ENCODE measurements at places on chromosomes 4 and X.

DNA sequence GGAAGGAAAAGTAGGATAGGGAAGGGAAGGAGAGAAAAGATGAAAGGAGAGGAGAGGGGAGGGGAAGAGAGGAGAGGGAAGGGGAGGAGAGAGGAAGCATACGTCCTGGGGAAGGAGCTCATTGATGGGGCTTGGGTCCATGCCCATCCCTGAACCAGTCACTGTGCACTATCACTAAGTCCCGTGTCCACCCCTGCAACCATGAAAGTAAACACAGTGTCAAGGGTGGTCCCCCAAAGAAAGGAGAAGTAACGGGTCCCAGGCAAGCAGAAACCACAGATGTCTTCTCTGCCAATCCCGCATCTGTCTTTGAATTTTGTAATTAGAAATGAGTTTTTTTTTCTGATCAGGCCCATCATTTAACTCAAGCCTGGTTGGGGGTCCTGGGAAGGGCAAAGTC is 55.2 kb downstream of the LGI2 start:
- no peak for DNase-seq

- DNase-seq = no peak
These were observed 71.0 kb downstream of the UCHL1 start for GRCh38 chr4:41327770-41328169.

DNA sequence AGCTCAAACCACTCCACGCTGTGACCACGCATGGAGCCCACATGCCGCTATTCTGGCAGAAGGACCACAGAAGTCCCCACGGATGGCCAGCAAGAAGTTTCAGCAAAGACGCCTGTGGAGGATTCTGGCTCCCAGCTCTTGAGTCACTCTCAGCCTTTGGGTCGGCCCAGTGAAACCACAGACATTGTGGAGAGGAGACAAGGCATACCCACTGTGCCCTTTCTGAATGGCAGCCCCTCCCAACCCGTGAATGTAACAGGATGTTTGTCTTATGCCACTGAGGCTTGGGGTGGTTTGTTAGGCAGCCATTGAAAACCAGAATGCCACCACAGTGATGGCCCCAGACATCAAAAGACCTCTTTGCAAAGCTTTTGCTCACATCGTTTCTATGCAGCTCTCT is 42.7 kb downstream of the ABLIM2 start:
- no peak for DNase-seq

GRCh38 chrX:27599928-27600327 is 9.8 kb downstream of the DCAF8L2 start:
- peak; percentile 12 for DNase-seq

GRCh38 chr4:140718241-140718952 is 37.8 kb downstream of the TBC1D9 start:
- peak; percentile 43 for DNase-seq

DNA sequence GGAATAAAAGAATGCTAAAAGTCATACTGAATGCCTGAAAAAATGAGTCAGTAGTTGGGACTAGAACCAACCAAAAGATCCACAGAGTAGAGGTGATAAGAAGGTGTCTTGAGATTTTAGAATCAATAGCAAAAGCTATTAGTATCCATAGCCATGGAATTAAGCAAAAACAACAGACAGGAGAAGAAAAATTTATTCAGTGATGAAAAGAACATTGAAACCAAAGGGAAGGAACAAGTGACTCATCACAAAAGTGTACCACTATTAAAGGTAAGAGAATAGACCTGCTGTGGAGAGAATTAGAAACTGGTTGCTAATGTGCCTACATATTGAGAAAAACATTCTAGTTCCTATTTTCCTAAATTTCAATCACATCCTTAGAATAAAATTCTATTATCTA is 182.0 kb upstream of the NEIL3 start:
- no peak for DNase-seq

- DNase-seq = no peak
These were observed 114.7 kb upstream of the VCX3B start for GRCh38 chrX:8349816-8350544.

GRCh38 chrX:95893636-95894035 is 791.0 kb upstream of the DIAPH2 start:
- peak; percentile 60 for DNase-seq

- DNase-seq = no peak
These were observed 685.8 kb downstream of the GABRG1 start for GRCh38 chr4:45438047-45438446.

DNA sequence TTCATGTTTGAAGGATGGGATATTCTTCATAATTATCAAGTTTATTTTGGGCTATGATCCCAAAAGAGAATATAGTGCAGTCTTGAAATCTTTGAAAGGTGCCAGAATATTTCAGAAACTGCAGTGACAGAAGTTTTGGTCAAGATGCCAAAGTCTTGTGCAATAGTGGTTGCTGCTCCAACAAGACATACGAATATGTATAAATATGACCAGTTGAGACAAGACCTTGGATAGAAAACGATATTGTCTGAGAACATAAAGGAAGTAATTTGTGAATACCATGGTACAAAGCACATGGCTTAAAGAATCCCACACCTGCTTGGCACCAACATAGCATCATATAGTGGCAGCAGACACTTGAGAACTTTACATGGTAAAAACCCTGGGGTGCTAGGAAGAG is 48.6 kb upstream of the AMELX start:
- peak; percentile 48 for DNase-seq

DNA sequence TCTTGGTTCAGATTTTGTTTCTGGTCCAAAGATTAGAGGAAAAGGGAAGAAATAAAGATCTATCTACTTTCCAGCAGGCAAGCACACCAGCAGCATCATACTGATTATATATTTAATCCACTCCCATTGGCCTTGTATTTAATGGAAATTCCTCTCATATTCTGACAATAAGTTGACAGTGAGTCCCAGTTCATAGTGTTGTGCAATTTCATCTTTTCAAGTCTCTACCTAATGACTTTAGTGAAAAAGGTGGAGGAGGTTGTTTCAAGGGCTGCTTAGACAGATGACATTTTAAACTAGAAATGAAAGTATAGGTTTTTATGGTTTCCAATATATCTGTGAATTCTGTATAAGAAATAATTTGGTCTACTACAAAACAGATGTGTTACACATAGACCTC is 298.6 kb downstream of the PABPC4L start:
- no peak for DNase-seq

- DNase-seq = no peak
These were observed 67.1 kb downstream of the DTHD1 start for GRCh38 chr4:36348403-36348938.

- no peak for DNase-seq
These were observed 42.7 kb upstream of the MGST2 start for GRCh38 chr4:139622901-139623381.

DNA sequence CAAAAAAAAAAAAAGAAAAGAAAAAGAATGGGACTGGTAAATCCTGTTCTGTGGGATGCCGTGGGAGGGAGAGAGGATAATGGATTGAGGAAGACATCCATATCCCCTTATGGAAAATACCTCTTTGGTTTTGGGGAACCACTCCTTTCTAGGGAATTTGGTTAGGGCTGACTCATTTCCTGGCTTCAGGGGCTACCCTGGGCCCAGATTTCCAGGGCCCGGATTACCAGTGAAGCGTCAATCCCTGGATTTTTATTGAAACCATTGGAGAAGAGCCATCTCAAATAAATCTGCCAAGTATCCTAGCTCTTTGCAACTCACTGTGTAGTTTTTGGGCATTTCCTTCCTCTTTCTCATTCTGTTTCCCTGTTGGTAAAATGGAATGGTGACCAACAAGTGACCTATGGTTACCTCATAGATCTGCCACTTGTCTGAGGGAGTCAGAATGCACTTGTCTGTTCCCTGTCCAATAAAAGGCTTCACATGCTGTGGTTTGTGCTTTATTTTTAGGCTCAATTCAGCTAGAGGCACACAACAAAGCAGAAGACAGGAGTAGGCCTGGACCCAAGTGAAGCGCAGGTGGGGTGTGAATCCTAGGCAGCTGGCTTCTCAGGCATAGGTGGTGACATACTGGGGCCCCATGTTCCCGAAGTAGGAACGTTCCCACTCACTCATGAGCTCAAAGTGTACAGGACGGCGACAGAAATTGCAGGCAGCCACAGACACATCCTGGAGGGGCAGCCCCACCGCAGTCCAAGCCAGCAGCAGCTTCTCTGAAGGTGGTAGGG is 8.6 kb downstream of the APEX2 start:
- DNase-seq = no peak

DNA sequence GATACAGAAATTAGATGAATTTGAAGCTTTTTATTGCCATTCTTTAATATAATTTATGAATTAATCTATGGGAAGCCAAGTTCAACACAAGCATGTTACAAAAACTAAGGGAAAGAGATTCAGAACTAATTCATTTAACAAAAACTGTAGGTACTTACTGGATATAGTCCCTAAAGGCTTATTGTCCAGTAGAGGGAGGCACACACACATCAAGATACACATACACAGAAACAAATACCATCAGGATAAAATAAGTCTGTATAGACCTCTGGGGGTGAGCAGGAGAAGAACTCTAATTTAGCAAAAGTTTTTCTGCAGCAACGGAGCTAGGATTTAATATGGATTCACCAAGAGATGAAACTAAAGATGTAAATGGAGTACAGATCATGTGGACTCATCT is 83.0 kb upstream of the IL13RA1 start:
- no peak for DNase-seq

DNA sequence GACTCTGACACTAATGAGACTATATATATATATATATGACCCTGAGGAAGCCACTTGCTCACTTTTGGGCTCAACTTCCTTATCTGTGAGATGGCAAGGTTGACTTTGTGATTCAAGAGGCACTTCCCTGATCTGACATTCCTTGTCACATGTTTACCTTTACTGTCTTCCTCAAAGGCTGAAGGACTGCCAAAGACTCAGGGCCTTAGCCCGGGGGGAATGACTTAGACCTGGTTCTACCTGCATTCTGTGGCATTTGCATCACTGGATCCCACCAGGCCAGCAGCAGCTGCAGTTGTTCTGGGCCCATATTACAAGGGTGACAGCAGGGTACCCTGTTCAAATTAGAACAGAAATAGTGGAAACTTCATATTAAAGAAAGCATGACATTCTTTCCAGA is 3.1 kb upstream of the HS6ST2 start:
- DNase-seq = no peak

DNA sequence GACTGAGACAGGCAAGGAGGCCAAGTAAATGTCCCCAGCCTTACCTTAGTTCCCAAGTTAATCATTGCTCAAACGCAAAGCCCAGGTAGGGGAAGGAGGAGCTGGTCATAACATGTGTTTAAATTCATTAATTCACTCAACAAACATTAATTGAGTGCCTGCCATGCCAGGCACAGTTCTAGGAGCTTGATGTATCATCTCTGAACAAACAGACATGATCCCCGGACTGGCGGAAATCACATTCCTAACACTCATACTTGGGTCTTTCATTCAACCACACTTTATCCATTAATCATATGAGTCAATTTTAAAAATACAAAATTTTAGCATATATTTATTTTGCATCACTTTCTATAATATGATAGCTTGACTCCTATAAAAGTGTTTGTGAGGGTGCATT is 335.3 kb upstream of the NOCT start:
- no peak for DNase-seq

GRCh38 chrX:21373001-21373400 is 1.2 kb upstream of the CNKSR2 start:
- DNase-seq = no peak

DNA sequence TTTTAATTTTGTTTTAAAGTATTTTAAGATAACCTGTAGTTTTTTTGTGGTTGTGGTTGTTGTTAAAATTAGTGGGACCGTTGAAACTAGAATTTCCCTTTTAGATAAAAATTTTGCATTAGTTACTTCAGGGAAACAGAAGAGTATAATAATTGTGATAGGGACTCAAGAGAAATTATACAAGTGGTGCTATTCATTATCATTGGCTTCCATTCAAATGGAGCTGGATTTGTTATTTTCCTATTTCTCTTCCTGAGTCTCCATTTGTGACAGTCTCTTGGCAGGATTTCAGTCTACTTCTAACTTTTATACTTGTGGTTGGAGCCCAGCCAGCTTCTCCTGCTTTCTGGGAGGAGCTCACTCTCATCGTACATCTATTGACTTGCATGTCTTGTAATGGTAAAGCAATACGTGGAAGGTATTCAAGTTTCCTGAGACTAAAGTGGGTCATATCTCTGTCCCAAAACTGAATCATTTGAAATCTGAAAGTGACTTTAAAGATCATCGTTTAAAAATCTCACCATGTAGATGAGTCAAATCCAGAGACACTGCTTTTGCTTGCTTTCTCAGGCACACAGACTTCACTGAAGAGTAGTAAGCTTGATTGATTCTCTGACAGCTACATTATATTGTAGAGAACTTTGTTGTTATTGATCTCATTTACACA is 155.8 kb downstream of the RPA4 start:
- DNase-seq = peak; percentile 48

GRCh38 chr4:105147553-105148161 is 981 bp downstream of the TET2 start:
- DNase-seq = no peak

GRCh38 chr4:187227907-187228704 is 504.4 kb upstream of the FAT1 start:
- peak; percentile 7 for DNase-seq

- DNase-seq = no peak
These were observed 174.0 kb upstream of the TENT5D start for GRCh38 chrX:80246271-80246670.

GRCh38 chr4:1826531-1827350 is 29.2 kb downstream of the LETM1 start:
- no peak for DNase-seq

- no peak for DNase-seq
These were observed 137.3 kb upstream of the FTHL17 start for GRCh38 chrX:31209005-31209628.

DNA sequence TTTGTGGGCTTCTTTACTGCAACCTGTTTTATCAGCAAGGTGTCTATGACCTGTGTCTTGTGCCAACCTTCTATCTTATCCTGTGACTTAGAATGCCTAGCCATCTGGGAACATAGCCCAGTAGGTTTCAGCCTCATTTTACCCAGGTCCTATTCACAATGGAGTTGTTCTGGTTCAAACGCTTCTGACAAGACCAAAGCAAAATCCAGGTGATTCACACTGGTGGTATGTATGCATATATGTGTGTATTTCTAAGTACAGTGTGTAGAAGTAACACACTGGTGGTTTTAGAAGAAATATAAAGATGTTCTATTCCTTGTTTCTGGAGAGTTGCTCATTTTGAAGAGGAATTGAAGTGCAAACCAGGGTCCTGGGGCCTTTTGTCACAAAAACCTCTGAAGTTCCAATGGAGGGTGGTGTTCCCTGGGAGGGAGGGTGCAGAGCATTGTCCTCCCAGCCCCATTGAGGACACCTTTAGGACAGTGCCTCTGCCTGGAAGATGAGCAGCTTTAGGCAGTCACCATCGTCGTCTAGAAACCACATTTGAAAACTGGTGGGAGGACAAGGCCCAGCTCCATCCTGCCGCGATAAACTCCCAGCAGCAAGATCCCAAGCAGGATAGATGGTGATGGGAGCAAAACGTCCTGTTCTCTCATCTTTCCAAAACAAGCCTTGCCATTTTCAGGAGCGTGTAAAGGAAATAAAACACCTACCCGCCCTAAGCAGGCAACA is 191.4 kb downstream of the TSPAN5 start:
- no peak for DNase-seq

- DNase-seq = no peak
These were observed 12.7 kb downstream of the OPHN1 start for GRCh38 chrX:68420559-68420958.
